MV-4-11 (cell line): ENCODE measurements at places on chromosomes 6 and 20.

DNA sequence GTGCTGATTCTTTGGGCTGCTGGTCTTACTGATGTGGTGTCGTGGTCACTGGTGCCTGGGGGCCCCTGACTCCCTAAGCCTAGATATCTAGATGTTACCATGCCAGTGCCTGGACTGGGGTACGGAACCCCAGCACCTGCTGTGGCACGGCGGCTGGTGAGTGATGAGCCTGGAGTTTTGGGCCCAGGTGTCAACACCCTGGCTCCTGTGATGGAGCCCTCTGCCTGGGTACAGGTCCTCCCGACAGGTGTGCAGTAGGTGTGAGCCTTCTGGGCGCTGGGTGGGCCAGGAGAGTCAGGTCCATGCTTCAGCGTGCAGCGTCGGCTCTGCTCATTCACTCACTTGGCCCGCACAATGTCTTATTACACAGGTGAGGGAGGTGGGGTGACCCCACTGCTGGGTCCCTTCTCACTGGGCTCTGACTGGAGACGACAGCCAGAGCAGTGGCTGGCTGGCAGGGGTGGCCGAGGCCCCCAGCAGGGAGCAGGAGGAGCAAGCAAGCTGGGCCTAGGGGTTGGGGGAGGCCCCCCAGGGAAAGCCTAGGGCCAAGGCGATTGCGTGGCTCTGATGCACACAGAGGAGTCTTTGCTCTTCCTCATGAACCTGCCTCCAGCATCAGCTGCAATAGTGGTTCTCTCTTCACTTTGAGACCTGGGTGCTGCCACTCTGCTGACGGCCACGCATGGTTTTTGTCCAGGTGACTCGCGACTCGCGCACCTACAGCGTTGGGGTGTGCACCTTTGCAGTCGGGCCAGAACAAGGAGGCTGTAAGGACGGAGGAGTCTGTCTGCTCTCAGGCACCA lies 42.5 kb upstream of the SLC22A1 start:
- DNase-seq = no peak

GRCh38 chr20:237489-237888 lies 10.4 kb downstream of the DEFB129 start:
- peak; percentile 74 for DNase-seq

- peak; percentile 42 for DNase-seq
Observed at GRCh38 chr6:150280703-150281102, 88.1 kb upstream of the IYD start.

- no peak for DNase-seq
Observed at GRCh38 chr6:148423133-148423532, 80.5 kb downstream of the SASH1 start.

GRCh38 chr6:35686436-35686835 lies 2.3 kb downstream of the FKBP5 start:
- no peak for DNase-seq

DNA sequence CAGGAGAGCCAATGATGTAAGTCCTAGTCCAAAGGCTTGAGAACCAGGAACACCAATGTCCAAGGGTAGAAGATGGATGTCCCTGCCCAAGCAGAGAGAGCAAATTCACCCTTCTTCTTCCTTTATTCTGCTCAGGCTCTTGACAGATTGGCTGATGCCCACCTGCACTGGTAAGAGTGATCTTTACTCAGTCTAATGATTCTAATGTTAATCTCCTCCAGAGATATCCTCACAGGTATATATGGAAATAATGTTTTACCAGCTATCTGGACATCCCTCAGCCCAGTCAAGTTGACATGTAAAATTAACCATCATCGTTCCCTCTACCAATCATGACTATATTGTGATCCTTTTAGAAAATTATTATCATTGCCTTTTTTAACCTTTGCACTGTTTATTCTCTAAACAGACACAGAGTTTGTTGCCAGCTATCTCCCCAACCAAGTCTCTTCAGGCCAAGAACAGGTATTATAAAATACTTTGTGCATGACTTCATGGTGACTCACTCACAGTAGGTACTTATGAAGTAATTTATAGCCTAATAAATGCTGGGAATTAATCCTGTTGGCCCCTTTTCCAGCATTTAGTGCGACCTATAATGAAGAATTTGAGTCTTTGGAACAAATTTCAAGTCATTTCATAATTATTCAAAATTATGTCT lies 26.2 kb upstream of the TSHZ2 start:
- DNase-seq = no peak

DNA sequence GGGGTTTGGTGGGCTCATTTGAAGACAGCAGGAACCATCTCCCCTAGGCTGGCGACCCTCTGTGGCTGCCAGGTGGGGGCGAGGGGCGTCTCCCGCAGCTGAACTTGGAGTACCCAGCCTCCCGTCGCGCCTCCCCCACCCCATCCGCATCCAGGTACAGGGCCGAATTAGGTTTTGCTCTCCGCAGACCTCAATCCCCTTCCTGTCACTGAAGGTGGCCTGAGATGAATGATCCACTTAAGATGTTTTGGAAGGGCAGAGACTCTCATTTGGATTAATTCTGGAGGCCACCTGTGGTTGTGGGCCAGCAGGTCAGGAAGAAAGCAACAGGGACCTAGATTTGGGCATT lies 493 bp downstream of the CD83 start:
- no peak for DNase-seq

DNA sequence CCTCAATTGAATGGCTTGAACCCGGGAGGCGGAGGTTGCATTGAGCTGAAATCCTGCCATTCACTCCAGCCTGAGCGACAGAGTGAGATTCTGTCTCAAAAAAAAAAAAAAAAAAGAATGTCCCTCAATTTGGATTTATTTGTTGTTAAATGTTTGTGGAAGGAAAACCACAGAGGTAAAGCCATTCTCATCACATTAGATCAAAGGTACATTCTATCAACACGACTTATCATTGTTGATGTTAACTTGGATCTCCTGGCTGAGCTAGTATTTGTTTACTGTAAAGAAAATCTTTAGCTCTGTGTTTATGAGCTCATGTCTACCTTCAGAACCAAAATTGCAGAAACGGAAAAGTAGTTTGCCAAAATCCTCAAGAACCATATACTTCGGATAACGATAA lies 91.4 kb upstream of the SALL4 start:
- DNase-seq = no peak

DNA sequence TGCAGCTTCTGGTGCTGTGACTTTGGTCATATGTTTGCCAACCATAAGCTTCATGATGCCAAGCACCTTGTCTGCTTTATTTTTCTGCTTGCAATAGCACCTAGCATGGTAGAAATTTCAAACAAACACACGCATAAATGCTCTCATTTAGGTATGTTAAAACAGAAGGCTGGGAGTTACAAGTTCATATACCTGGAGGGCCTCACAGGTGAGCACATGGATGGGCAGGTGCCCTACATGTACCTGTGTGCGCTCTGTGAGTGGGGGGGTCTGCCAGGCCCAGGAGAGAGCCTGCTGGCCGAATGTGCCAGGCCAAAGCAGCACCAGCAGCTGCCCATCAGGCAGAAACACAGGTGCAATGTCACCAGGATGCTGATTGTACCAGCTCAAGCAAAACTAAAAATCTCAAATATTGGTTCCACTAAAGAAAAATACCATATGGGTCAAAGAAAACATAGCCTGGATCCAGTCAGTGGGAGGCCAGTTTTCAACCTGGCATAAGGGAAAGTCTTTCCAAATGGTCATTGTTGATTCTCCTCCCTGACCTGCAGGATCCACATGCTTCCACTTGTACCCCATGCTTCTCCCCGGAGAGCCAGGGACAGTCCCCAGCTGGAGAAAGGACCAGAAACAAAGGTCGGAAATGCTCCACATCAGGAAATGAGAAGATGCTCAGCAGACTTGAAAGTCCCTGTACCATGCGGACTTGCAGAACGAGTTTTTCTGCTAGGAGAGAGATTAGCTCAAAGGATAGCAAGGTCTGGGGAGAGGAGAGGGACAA lies 7.2 kb upstream of the PFDN4 start:
- no peak for DNase-seq

DNA sequence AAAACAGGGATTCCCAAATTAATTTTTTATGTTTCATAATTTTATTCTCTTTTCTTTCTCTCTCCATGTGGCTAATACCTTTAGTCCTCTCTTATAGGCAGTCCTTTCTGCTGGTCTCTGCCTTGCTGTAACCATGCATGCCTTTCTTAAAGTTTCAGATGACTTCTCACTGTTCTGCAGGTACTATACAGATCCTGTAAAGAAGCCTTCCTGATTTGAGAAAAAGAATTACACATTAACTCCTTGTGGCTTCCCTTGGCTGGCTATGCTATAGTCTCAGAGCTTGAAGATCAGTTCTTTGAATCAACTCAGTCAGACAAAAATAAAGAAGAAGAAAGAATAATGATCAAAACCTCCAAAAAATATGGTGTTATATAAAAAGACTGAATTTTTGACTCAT lies 7.3 kb upstream of the GPR63 start:
- DNase-seq = no peak

DNA sequence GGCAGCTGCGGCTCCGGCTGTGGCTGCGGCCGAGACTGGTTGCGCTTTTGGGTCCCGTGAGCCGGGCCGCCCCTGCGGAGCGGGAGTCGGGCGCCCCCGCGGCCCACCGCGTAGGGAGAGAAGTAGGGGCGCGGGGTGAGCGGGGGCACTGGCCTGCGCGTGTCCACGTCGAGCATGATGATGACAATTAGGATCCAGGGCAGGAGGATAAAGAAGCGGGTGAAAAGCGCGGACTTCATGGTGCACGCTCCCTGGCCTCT lies 739 bp downstream of the B3GAT2 start:
- DNase-seq = no peak

GRCh38 chr6:139156551-139156950 lies 21.7 kb downstream of the HECA start:
- no peak for DNase-seq

DNA sequence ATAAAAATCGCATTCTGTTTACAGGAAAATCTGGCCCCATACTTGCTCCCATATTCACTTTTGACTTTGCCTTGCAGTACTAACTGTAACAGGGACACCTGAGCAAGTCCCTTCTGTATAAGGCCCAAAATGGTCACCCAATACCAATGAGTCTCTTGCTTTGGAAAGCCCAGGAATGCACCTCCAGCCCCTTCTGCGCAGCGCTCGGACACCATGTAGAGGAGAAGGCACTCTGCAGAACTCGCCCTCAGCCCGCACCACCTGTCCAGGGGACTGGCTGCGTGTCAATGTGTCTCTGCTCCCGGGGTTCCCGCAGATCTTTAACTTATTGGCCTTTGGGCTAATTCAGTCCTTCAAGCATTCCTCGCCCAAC lies 746 bp upstream of the PRND start:
- no peak for DNase-seq

DNA sequence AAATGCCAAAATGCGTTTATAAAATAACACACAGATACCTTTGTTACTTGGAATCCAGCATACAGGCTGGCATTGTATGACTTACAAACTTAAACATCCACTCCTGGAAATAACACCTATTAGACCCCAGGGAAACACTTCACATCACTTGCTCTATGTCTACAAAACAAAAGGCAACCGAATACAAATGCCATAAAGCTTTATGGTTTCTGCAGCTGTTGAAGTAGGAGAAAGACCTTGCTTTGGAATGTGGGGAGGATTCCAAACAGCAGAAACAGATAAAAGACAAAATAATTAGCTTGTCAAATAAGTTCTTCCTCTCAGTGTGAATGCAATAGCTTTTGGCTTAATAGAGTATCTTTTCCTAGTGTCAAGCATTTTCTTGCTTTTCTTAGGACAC lies 9.8 kb upstream of the AMD1 start:
- no peak for DNase-seq

DNA sequence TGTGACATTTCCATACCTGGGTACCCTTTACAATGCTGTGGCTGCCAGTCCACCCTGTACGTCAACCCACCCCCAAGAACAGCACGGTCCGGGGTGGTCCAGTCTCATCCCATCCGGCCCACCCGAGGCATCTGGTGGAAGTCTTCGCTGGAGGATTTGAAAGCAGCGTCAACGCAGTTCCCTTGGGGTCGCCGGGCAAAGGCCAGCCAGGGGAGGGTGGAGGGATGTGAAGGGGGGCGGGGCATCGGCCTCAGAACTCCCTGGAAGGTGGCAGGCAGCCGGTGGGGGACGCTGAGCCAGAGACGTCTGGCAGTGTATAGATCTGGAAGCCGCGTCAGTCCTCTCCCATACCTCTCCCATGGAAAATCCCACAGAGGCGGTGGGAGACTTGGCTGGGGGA lies 1944.0 kb upstream of the DEFB115 start:
- DNase-seq = no peak

DNA sequence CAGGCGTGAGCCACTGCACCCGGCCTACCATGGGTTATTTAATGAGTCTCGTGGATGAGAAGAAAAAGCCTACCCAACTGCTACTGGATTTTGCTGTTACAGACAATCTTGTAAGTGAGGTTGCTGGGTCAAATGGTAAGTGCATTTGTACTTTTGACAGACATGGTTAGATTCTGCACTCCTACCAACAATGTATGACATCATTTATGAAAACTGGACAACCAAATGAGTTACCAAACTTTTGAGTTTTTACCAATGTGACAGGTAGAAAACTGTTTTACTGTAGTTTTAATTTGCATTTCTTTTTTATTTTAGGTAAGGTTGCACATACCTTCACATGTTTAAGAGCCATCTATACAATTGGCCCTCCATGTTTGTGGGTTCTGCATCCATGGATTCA lies 48.2 kb downstream of the PDSS2 start:
- DNase-seq = no peak

DNA sequence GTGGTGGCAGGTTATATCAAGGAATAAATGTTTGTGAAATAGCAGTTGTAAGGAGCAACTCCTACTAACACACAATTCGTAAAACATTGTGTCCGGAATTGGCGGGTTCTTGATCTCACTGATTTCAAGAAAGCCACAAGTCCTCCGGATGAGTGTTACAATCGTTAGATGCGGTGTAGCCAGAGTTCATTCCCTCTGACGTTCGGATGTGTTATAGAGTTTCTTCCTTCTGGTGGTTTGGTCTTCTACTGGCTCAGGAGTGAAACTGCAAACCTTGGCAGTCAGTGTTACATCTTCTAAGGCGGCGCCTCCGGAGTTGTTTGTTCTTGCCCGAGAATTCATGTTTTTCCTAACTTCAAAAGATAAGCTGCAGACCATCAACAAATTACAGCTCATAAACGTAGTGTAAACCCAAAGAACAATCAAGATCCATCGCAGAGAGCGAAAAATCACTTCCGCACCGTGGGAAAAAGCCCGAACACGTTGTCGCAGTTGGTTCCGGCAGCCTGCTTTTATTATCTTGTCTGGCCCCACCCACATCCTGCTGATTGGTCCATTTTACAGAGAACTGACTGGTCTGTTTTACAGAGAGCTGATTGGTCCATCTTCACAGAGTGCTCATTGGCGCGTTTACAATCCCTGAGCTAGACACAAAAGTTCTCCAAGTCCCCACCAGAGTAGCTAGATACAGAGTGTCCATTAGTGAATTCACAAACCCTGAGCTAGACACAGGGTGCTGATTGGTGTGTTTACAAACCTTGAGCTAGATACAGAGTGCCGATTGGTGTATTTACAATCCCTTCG lies 58.2 kb downstream of the TRIM27 start:
- peak; percentile 86 for DNase-seq

- no peak for DNase-seq
Observed at GRCh38 chr20:35697696-35698297, 1.4 kb downstream of the NFS1 start.

DNA sequence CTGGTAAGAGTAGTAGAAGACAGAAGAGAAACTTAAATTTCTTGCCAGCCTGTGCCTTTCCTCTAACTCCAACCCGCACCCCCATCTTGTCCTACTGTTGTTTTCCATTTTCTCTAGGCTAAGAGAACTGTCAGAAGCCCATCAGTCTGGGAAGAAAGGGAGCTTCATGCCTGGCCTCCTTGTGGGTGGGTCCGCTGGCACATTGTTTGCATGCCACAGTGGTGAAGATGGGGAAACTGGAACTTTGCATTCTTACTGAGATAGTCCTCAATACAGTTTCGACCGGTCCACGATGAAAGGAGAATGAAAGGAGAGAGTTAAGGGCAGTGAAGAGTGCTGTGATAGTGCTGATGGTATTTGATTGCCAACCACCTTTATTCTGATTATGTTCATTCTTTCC lies 103.1 kb downstream of the TCP11 start:
- no peak for DNase-seq
